Endothelial cell (in vitro differentiated cells): ENCODE measurements at places on chromosomes 6 and 20. TPM values are rescaled to one million over a fixed set of nuclear protein-coding genes. Genes with fewer than 3 reads are reported as not detected.

- no peaks in the 10 kb centered on the region for H3K36me3 ChIP-seq
- H3K27me3 ChIP-seq: peaks cover 1% of the 10 kb centered on the region
- no peak for DNase-seq
- H3K4me3 ChIP-seq: no peak overlapping the region
- H3K4me1 ChIP-seq: peaks cover 16% of the 10 kb centered on the region
These were observed 53.4 kb downstream of the HIVEP1 start for GRCh38 chr6:12065321-12066140.

DNA sequence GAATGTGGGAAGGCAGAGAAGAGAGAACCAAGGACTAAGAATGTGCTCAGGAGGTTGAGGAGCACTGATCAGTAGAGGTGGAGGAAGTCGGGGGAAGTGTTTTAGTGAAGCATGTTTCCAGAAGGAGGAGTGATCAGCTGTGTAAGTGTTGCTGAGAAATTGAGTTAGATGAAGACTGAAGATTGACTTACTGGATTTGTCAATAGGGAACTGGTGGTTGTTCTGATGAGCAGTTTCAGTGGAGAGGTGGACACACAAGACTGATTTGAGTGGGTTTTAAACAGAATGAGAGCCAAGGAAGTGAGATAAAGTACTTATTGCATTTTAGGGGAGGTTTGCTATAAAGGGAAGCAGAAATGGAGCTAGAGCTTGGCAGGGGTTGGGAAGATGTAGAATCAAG is 182.6 kb downstream of the CDKAL1 start:
- H3K27me3 ChIP-seq: no peaks in the 10 kb centered on the region
- H3K36me3 ChIP-seq: no peaks in the 10 kb centered on the region
- no peak overlapping the region for H3K27ac ChIP-seq
- peaks cover 3% of the 10 kb centered on the region for H3K4me1 ChIP-seq

Gene CRISP2
- total RNA-seq: not detected

DNA sequence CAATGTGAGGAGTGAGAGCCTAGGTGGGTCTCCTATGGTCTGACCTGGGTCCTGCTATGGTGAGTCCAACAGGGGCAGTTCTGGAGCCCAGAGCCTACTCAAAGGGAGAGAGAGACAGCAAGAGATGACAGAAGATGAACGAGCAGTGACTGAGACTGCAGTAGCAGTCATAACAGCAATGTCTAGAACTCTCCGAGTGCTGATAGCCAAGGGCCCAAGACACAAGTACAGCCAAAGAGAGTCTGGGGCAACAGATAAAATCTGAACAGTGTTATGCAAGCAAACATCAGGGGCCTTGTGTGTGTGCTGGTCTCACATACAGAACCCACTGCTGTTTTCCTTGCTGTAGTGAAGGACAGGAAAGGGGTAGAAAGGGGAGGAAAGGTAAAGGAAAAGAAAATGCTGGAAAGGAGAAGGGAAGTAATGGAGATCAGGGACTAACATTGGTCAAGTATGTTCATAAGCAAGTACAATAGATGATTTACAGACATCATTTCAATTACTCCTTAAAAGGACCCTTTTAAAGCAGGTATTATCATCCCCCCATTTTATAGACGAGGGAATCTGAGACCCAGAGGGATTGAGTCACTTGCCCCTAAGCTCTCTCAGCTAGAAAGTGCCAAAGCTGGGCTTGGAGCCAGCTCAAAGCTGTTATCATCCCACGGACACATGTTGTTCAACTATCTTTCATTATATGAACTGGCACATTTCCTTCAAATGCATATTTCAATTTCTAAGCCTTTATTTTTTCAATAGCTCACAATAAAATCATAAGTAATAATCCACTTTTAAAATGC is 182.3 kb upstream of the RAB32 start:
- no peaks in the 10 kb centered on the region for H3K27me3 ChIP-seq
- no peaks in the 10 kb centered on the region for H3K36me3 ChIP-seq
- H3K27ac ChIP-seq: no peak overlapping the region
- peaks cover 11% of the 10 kb centered on the region for H3K4me1 ChIP-seq
- no peak overlapping the region for H3K4me3 ChIP-seq

Gene PGBD1
- total RNA-seq: 9.7 TPM

Gene PDYN
- not detected for total RNA-seq

DNA sequence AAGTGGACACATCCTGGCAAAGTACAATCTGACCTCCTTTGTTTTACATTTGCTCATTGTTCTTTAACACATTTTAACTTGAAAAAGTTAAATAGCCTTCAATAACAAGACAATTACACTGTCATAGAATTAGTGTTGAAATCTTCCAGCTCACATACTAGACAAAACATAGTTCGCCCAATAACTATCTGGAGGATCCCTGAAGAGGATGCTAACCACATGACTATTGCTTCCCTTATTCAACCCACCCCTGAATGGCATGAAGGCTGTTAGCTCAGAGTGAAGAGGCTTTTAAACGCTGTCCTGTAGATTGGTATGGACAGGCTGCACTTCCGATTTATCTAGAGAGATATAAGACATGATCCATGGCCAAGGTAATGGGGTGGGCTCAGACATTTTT is 15.0 kb upstream of the DSE start:
- no peak overlapping the region for H3K27ac ChIP-seq
- H3K27me3 ChIP-seq: no peaks in the 10 kb centered on the region
- no peaks in the 10 kb centered on the region for H3K36me3 ChIP-seq
- H3K4me1 ChIP-seq: no peaks in the 10 kb centered on the region

- peaks cover 5% of the 10 kb centered on the region for H3K36me3 ChIP-seq
- no peak overlapping the region for H3K27ac ChIP-seq
- H3K4me1 ChIP-seq: peaks cover 3% of the 10 kb centered on the region
- H3K27me3 ChIP-seq: peaks cover 1% of the 10 kb centered on the region
These were observed 200.5 kb upstream of the FOXQ1 start for GRCh38 chr6:1111361-1111760.

DNA sequence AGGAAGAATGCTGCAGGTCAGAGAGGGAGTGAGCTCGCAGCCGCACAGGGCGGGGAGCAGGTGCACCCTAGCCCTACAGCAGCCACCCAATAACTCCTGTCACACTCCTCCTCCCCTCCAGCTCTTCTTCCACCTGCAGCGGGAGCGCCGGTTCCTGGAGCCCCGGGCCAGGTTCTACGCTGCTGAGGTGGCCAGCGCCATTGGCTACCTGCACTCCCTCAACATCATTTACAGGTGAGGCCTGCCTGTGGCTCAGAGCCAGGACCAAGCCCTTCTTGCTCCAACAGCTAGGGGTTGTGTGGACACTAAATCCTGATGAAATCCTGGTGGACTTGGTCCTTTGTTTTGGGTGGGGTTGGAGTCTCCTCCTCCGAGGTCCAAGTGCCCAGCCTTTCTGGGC is 11.7 kb downstream of the SGK2 start:
- no peaks in the 10 kb centered on the region for H3K36me3 ChIP-seq
- no peak overlapping the region for H3K27ac ChIP-seq
- peaks cover 4% of the 10 kb centered on the region for H3K27me3 ChIP-seq
- no peak overlapping the region for H3K4me3 ChIP-seq

- no peak overlapping the region for H3K4me3 ChIP-seq
- no peaks in the 10 kb centered on the region for H3K36me3 ChIP-seq
- DNase-seq: no peak
These were observed 32.6 kb upstream of the NRSN1 start for GRCh38 chr6:24093381-24093780.

GRCh38 chr20:45704969-45705637 is at the start of gene WFDC10B:
Gene WFDC10B (minus strand): TSS chr20:45705019. CDS start chr20:45685992, 19,027 bp downstream.
- DNase-seq: no peak
- H3K4me3 ChIP-seq: no peak within 1 kb of the TSS
- H3K27ac ChIP-seq: no peak within 1 kb of the TSS
- H3K36me3 ChIP-seq: no peaks in the 10 kb centered on the region
- no peaks in the 10 kb centered on the region for H3K4me1 ChIP-seq
- no peaks in the 10 kb centered on the region for H3K27me3 ChIP-seq

Gene TMEM200A
- total RNA-seq: 3.5 TPM

Gene CEBPB
- 28.1 TPM for total RNA-seq

DNA sequence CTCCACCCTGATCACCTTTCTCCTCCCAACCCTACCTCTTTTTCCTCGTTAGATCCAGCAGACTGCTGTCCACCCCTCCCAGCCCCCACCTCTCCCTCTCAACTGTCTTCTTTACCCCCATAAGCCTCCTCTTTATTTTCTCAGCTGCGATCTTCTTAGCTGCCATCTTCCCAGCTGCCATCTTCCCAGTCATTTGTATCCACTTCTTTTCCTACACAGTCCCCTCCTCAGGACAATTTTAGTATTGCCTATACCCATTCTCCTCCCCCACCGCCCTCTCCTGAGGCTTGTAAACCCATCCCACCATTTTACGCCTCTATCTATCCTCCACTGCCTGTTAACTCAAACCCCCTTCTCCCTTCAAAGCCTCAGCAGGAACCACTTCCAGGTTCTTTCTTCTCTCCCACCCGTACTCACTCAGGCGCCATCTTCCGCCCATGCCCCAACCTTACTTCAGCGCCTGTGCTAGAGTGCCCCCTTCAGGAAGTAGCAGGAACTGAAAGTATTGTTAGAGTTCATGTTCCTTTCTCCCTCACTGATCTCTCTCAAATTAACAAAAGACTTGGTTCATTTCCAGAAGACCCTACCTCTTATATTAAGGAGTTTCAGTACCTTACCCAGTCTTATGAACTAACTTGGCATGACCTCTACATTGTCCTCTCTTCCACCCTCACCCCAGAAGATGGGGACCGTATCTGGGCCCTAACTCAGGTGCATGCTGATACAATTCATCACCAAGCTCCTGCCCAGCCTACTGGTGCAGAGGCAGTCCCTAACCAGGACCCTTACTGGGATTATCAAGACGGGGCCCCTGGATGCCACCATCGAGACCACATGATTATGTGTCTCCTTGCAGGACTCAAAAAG is 236.0 kb downstream of the ADGRG6 start:
- peaks cover 3% of the 10 kb centered on the region for H3K27me3 ChIP-seq
- no peak for DNase-seq
- H3K36me3 ChIP-seq: peaks cover 4% of the 10 kb centered on the region
- no peak overlapping the region for H3K27ac ChIP-seq
- H3K4me3 ChIP-seq: no peak overlapping the region

Gene UNC5CL
- total RNA-seq: 0.59 TPM

GRCh38 chr6:12449447-12449846 is 159.3 kb downstream of the EDN1 start:
- no peaks in the 10 kb centered on the region for H3K27me3 ChIP-seq
- peaks cover 6% of the 10 kb centered on the region for H3K36me3 ChIP-seq
- H3K4me3 ChIP-seq: no peak overlapping the region
- no peaks in the 10 kb centered on the region for H3K4me1 ChIP-seq
- DNase-seq: no peak
- H3K27ac ChIP-seq: no peak overlapping the region

DNA sequence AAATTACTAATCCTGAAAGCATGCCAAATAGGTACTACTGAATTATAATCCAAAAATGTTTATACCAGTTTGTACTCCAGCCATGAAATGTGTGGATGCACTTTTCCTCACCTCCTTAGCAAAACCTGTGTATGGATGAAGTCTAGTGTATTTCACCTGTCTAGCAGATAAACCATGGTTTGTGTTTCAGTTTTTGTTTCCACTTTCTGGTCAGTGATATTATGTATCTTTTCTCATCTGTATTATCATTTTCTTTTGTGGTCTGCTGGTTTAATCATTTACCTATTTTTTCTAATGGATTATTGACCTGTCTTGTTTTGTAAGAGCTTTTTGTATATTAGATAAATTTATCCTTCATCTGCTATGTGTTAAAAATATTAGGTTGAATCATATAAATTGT is 41.0 kb upstream of the TMEM217 start:
- DNase-seq: no peak
- no peaks in the 10 kb centered on the region for H3K4me1 ChIP-seq
- H3K36me3 ChIP-seq: peaks cover 26% of the 10 kb centered on the region
- H3K27ac ChIP-seq: no peak overlapping the region

DNA sequence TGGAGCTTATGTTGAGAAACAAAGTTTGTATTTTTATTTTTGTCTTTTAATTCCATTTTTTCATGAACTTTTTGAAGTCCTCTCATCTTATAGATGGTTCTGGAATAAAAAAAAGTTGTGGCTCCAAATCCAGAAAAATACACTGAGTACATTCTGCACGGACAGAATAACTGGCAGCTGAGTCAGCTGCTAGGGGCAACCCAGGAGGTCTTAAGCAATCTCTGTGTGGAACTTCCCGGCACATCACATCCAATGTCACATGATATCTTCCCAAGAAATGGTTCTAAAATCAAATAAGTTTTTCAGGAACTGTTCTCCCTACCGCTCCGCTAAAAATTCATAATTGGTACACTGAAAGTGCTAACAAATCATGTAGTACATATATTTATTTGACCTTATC is 29.8 kb downstream of the SLC13A3 start:
- DNase-seq: no peak
- no peaks in the 10 kb centered on the region for H3K4me1 ChIP-seq
- no peak overlapping the region for H3K27ac ChIP-seq
- no peaks in the 10 kb centered on the region for H3K36me3 ChIP-seq
- no peak overlapping the region for H3K4me3 ChIP-seq

DNA sequence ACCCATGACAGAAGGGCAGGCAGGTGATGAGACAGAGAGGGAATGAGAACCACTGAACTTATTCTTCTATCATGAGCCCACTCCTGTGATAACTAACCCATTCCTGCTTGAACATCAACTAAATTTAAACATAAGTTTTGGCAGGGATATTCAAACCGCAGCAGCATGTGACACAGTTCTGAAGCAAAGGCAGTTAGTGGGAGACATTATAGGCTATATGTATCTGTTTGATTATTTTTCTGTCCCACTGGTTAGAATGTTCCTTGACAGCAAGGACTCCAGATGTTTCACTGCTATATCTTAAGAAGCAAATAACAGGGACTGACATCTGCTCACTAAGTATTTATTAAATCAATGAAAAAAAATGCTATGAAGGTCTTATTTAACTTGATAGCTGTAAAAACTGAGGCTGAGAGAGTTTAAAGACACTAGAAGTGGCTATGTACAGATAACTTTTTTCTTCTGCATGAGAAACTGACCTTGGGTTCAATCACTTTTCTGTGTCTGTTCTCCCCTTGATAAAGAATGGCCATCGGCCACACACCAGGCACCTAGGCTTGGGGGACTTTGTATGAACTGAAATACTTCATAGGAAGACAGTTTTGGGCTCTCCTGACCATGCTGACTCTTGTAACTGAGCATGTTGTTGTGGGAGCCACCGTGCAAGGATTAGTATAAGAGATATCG is 90.9 kb downstream of the CEP162 start:
- peaks cover 29% of the 10 kb centered on the region for H3K36me3 ChIP-seq
- H3K4me3 ChIP-seq: no peak overlapping the region
- peaks cover 3% of the 10 kb centered on the region for H3K27me3 ChIP-seq
- peaks cover 29% of the 10 kb centered on the region for H3K4me1 ChIP-seq
- DNase-seq: no peak

DNA sequence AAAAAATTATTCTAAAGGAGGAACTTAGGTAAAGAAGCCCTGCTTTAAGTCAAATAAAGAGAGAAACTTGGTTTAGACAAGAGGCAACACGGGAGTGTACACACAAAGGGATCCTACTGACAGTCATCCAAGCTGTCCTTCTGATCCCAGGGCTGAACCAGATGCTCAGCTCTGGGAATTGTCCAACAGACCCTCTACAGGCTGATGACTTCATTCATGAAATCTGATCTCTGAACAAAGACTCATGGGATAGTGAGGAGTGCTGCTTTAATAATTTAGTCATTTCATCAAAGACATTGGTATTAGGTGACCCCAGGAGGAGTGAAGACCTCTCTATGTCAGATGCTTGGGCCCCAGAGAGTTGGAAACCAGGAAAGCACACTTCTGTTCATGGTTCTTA is 65.6 kb upstream of the ARMH2 start:
- DNase-seq: no peak
- peaks cover 1% of the 10 kb centered on the region for H3K27me3 ChIP-seq
- H3K36me3 ChIP-seq: no peaks in the 10 kb centered on the region
- no peak overlapping the region for H3K4me3 ChIP-seq
- H3K4me1 ChIP-seq: peaks cover 4% of the 10 kb centered on the region

- peaks cover 3% of the 10 kb centered on the region for H3K4me1 ChIP-seq
- no peak overlapping the region for H3K4me3 ChIP-seq
- no peak overlapping the region for H3K27ac ChIP-seq
- no peaks in the 10 kb centered on the region for H3K36me3 ChIP-seq
- no peaks in the 10 kb centered on the region for H3K27me3 ChIP-seq
These were observed 295.0 kb downstream of the PKHD1 start for GRCh38 chr6:51792273-51793030.
